Stimulated activated CD4-positive, alpha-beta T cell treated with anti-CD3 and anti-CD28 coated beads, Interleukin-1b, Interleukin-23, amount 100 ng/mL, for 1 hour (primary cell): ENCODE measurements at places on chromosomes 4 and X.

GRCh38 chr4:6128221-6128850, 72.0 kb downstream of the JAKMIP1 start:
- DNase-seq, result no peak

DNA sequence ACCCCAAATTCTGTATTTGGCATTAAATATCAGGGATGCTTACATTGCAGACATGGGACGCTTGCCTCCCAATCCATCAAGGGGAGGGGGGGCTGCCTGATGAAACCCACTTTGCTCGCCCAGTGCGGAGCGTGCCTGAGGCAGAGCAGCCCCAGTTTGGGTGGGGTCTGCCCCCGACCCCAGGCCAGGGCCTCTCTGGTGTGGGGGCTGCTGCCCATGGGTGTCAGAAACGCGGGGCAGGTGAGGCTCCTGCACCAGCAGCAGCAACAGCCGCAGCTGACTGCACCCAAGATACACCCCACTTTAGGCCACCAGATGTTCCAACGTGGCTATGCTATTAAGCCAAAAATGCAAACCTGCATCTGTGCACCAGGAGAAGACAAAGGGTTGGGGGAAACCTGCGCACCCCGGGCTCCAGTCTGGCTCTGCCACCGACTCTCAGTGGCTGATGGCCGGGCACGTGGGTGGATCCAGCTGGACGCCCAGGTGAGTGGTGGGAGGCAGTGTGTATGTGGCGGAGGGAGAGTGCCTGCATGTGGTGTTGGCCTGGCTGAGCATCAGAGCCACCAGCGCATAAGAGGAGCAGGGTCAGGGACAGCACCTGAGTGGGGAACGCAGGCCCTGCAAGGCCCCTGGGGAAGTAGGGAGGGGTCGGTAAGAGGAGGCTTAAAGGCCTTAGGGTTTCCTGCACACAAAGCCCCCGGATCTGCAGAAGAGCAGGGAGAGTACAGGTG, 86.2 kb downstream of the ABLIM2 start:
- DNase-seq, result no peak

GRCh38 chr4:126719852-126720251, 912.9 kb upstream of the INTU start:
- DNase-seq, result no peak

DNA sequence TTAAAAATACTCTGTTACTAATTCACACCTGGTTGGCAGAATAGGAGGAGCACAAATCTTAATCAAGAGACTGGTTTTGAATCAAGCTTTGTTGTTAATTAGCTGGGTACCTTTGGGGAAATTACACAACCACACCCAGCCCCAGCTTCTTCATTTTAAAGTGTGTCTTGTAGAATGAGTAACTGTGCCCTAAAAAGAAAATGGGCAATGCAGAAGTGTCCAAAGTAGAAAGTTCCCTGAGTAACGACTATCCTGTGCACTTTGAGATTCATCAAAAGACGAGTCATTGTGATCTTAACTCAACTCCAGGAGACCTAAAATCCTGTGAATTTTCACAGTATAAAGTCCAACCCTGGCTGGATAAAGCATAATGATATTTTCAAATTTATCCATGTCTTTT, 792.3 kb upstream of the HS3ST1 start:
- DNase-seq, result no peak

DNA sequence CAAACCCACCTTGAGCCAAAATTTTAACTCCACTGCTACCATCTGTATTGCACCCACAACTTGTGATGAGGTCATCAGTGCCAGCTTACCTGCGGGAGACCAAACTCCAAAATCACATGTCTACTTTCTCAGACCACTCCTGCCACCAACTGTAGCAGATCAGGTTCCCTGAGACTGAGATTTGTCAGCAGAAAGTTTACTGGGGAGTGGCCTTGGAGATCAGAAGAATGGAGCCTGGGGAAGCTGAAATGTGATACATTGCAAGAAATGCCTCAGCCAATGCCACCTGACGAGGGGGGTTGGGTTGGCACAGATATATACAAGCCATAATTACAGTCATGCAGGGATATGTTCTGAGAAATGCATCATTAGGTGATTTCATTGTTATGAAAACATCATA, 19.1 kb downstream of the HAUS3 start:
- no peak for DNase-seq

DNA sequence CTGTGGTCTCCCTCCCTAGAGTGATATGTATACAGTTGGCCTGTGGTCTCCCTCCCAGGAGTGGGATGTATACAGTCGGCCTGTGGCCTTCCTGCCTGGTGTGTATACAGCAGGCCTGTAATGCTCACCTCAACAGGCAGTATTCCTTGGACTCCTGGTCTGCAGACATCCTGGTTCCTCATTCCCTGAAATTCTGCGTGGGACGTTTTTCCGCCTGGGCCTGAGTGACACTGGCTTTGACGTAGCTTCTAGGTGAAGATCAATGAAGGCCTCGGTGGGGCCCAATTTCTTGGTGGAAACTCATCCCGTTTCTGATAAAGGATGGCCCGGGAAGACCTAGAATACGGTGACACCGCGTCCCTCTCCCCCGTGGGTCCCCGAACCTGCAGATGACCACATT, 98.7 kb upstream of the PPP2R3B start:
- DNase-seq, result no peak

DNA sequence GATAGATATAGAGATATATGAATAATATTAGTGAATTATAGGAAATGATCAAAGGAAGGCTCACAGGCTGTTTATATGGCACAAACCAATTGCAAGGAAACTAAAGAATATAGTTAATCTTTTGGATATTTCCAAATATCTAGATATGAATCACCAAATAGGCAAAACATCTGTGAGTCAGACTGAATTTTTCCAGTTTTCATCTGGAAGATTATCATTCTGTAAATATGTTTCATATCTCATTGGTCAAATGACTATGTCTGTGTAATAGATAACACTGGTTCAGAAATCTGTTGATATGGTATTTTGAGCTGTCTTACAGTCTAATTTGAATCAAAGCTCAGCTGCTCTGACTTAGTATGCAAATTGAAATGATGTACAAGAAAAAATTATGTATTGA, 303.6 kb downstream of the FAM133A start:
- no peak for DNase-seq

DNA sequence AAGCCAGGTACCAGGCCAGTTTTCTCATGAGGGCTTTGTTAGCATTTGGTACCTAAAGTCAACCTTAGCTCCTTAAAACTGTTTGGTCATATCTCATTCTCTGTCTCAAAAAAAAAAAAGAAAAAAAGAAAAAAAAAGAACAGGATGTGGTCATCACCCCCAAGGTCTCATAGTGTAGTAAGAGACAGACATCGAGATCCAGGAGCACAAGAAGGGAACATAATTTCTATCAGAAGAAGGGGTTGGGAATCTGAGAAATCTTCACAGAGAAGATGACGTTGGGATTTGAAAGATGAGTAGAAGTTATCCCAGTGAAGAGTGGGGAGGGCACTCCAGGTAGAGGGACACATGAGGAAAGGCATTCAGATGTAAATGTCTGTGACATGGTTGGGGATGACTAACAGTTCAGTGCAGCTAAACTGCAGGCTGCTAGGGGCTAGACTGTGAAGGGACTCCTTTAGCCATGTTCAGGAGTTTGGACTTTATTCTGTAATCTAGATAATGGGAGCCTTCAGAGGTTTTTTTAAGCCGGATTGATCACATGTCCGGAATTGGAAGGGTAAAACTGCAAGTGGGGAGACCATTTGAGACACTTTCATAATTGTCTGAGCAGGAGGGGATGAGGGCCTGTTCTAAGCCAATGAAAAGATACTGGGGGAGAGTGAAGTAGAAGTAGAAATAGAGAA, 26.9 kb upstream of the GJB1 start:
- no peak for DNase-seq

DNA sequence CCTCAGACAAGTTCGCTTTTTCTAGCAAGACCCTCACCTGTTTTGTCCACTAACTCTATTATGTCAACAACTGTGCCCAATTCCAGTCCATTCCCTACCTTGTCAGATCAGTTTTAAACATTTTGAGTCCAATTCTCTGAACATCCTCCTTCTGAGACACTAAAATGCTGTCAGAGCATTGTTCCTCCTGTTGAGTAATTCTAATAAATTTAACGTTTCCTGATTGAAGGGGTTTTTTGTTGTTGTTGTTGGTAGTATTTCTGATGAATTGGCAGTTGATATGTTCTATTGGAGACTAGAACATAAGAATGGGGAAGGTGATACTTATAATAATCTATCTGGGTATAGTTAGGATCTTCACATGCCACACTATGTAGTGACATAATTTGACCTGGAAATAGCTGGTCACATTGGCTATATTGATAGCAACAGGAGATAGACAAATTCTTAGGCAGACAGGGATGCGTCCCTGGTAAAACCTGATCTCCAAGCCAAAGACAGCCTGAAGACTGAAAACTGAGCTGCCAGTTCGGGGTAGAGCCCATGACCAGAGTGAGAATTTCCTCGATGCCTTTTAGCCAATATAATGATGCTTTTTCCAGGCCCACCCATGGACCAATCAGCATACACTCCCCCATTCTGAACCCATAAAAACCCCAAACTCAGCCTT, 12.4 kb upstream of the CXCL2 start:
- no peak for DNase-seq

DNA sequence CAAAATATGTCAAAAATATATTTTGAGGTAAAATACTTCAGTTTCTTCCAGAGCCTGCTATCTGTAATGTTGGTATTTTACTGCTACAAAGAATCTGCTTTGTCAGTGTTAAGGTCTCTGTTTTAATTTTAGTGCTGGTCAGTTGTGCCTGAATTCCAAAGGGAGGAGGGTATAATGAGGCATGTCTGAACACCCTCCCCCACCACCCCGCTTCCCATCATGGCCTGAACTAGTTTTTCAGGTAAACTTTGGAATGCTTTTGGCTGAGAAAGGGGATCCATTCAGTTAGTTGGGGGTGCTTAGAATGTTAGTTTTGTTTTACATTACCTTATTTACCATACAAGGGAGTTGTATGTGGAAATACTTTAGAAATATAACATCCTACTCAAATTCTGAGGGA, 158.5 kb downstream of the MID1IP1 start:
- no peak for DNase-seq

GRCh38 chr4:101649790-101650515, 140.6 kb upstream of the BANK1 start:
- no peak for DNase-seq

GRCh38 chr4:17786567-17786966, 5.1 kb upstream of the FAM184B start:
- DNase-seq, result no peak

DNA sequence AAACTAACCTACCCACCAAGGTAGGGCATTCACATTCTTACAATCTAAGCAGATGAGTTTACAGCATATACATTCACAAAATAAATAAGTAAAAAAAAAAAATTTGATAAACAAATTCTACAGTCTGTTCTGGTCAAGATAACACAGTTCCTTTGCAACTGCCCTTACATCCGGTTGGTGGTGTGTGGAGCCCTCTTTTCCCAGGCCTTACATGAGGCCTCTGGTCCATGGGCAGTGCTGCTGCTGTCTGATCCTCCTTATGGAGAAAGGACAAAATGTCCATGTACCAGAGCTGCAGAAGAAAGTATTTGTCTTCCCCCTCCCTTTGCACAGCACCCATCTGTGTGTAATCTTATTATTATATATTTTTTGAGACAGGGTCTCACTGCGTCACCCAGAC, 2.2 kb upstream of the SEPTIN11 start:
- DNase-seq, result no peak

DNA sequence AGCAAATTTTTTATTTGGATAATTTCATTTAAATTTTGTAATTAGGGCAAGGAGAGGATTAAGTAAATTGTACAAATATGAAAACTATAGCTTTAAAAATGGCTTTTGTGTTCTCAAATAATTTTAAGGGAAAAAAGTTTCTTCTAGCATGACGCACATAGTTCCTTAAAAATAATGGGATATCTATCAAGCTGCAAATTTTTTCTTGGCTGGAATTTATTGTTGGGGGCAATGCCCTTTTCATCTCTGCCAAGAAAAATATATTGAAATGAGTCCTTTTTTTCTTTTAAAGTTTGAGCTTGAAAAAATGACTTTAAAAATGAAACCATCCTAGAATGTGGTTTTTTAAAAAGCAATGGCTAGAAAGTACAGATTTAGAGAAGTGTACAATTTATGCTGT, 154.4 kb upstream of the UGT8 start:
- DNase-seq, result no peak

DNA sequence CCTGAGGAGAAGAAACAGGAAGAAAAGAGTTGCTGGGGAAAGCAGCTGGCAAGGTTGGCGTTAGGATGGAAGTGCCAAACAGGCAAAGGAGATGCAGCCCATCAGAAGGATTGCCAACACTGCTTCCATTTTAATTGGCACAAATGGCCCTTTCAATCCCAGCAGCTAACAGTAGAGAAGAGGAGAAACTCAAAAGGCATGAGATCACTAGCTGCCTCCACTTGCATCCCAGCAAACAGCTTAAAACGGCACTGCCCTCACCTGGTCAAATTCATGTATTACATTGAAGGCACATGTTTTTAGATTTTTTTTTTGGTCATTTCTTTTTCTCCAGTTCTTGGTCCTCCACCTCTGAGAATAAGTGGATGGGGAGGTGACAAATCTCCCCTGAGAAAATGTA, 14.9 kb upstream of the LOC101059915 start:
- DNase-seq, result no peak

DNA sequence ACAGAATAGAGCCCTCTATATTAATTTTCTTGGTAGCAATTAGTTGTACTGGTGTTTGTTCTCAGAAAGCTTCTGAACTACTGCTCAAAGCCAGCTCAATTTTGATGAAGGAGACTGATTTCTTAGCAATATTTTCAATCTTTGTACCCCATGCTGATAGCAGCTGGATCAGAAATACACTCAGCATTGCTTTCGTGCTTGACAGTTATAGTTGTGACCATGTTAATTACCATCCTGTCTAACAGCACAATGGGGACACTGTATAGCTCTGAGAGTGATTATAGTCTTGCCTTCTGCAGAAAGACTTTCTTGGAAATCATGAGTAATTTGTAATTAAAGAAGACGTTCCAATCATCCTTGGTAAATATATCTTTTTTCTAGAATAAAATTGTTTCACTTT, 79.7 kb upstream of the GNPDA2 start:
- DNase-seq, result no peak

GRCh38 chrX:16300831-16301230, 133.6 kb downstream of the MAGEB17 start:
- DNase-seq, result no peak

DNA sequence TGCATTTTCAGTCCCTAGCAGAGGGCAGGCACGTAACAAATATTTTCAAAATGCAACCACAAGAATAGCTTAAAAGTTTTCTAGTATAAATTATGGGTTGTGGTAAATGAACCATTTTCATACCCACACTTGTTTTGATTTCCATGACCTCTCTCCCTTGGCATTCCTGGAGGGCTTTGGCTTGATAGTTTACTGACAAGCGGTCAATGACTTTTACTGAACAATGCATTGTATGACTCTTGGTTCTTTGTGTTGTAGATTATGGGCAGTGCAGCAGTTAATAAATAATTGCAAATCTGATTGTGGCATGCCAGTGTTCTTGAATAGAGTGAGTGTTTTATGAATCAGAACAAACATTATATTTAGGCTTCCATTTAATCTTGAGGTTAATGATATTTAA, 285.2 kb upstream of the ARX start:
- no peak for DNase-seq

- no peak for DNase-seq
Measured at GRCh38 chrX:10327651-10328050, 170.9 kb downstream of the CLCN4 start.
